Osteocyte (in vitro differentiated cells): ENCODE measurements at places on chromosomes 2 and 18. TPM values are rescaled to one million over a fixed set of nuclear protein-coding genes. Genes with fewer than 3 reads are reported as not detected.

DNA sequence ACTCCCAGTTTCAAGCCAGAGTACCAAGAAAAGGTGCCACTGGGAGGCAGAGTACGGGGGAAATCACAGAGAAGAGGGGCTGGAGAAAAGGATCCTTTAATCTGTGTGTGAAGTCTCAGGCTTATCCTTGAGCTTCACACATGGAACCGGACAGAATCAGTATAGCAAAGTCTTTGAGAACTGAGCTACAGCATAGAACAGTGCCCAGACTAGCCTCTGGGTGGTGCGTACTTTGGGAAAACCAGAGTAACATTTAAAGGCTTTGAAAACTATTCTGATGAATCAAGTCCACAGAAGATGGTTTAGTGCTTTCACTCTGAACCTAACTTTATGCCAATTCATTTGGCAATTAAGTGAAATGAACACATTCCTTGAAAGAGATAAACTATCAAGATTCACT, 83.1 kb downstream of the BABAM2 start:
- peaks cover 4% of the 10 kb centered on the region for H3K36me3 ChIP-seq
- H3K4me1 ChIP-seq: peaks cover 16% of the 10 kb centered on the region
- DNase-seq: no peak

ZAP70 gene
- total RNA-seq: 0.44 and 1.1 TPM in 2 replicates

GALR1 gene
- total RNA-seq: not detected in 2 replicates

RBKS gene
- total RNA-seq: 0.83 and 0.99 TPM in 2 replicates

DNA sequence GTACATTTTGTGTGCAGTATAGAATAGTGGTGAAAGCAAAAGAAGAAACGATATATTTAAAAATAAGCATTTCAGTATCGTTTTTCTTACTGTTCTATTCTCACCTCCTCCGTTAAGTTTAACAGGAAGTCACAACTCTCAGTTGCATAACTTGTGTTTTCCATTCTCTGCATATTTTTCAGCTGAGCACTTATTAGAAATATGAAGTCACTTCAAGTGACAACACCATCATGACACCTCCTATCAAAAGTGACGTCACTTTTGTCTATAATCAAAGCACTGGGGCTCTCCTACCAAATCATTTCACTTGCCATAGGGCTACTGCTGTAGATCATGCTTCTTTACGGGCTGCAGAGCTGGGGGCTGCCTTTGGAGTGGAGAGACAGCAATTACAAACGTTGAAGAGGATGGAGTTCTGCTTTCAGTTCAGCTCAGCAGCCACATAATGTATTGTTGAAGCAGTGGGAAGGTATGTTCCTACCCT, 36.3 kb downstream of the STAT4 start:
- no peak overlapping the region for H3K4me3 ChIP-seq
- H3K4me1 ChIP-seq: no peaks in the 10 kb centered on the region
- H3K27ac ChIP-seq: no peak overlapping the region
- no peaks in the 10 kb centered on the region for H3K36me3 ChIP-seq

EVA1A gene
- total RNA-seq: 30.7 and 33.5 TPM in 2 replicates

DNA sequence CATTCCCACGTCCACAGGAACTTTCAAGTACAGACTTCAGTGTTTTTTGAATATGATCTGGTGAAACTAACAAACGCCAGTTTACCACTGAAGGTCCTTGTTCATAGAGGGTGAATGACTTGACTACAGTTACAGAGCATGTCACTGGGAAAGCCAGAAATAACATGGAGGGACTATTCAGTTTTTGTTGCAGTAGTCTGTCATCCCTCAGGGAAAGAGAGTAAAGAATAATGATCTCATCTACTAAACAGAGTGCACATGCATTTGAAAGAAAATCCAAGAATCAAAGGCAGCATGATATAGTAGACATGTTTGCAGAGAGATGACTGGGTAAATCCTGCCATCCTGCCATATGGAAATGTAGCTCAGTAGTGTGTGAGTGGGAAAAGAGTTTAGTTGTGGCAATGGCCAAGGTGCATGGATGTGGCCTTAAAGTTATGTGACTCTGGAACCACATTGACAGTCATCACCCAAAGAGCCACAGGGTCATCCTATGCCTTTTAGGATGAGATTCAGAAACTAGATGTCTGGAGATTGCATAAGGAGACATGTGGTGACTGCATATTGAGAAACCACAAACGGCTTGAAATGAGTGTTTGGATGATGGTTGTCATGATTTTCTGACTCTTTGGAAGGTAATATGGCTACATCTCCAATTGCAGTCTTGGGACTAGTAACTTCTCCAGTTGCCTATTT, 125.3 kb upstream of the ZEB2 start:
- no peaks in the 10 kb centered on the region for H3K36me3 ChIP-seq
- H3K4me3 ChIP-seq: no peak overlapping the region
- no peak for DNase-seq
- peaks cover 17% of the 10 kb centered on the region for H3K4me1 ChIP-seq

DDX18 gene
- 42.3 and 49.4 TPM in 2 replicates for total RNA-seq

DNA sequence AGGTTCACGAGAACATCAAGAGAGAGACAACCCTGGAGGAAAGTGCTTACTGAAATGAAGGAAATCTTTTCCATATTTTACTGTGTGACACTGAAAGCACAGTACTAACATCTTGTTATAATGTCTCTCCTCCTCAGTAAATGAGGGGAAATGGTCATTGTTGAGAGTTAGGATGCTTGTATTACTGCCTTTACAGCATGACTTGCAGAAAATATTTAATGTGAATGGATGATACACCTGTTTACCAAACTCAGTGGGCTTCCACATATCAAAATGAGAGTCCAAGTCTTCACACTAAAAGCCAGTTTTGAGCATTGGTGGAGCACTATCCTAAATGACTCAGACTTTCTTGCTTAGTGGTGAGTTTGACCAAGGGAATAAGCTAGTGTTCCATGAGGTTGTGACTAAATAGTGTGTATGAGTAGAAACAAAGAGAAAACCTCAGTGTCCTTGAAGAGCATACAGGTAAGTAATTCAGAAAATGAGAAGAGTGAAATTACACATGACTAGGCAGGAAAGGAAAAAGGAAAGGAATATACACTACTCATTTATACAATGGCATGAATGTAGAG, 930.7 kb upstream of the CELF4 start:
- no peaks in the 10 kb centered on the region for H3K36me3 ChIP-seq
- H3K4me1 ChIP-seq: no peaks in the 10 kb centered on the region
- DNase-seq: no peak
- no peak overlapping the region for H3K27ac ChIP-seq
- H3K4me3 ChIP-seq: no peak overlapping the region

- no peaks in the 10 kb centered on the region for H3K27me3 ChIP-seq
- no peak for DNase-seq
Observed at GRCh38 chr2:190481339-190481738, 53.2 kb downstream of the NEMP2 start.

DNA sequence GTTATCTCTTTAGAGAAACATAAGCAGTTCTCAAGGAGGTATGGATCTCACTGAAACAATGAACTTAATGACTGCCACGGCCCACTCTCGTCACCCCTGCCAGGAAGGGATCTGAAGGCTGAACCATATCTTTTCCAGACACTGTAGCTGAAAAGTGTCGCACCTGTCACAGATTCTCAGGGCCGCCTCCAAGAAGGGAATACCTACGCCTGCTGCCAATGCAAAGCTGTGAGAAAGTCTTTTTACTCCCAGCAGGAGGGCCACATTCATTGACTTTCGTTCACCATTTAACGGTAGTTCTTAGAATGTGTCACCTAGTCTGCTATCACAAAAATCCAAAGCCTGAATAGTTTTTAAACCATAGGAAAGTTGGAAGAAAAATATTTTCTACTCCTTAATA, 66.7 kb upstream of the SH3BP4 start:
- no peak overlapping the region for H3K27ac ChIP-seq
- H3K36me3 ChIP-seq: peaks cover 3% of the 10 kb centered on the region
- DNase-seq: no peak
- H3K4me1 ChIP-seq: peaks cover 20% of the 10 kb centered on the region
- no peak overlapping the region for H3K4me3 ChIP-seq
- H3K27me3 ChIP-seq: no peaks in the 10 kb centered on the region

DNA sequence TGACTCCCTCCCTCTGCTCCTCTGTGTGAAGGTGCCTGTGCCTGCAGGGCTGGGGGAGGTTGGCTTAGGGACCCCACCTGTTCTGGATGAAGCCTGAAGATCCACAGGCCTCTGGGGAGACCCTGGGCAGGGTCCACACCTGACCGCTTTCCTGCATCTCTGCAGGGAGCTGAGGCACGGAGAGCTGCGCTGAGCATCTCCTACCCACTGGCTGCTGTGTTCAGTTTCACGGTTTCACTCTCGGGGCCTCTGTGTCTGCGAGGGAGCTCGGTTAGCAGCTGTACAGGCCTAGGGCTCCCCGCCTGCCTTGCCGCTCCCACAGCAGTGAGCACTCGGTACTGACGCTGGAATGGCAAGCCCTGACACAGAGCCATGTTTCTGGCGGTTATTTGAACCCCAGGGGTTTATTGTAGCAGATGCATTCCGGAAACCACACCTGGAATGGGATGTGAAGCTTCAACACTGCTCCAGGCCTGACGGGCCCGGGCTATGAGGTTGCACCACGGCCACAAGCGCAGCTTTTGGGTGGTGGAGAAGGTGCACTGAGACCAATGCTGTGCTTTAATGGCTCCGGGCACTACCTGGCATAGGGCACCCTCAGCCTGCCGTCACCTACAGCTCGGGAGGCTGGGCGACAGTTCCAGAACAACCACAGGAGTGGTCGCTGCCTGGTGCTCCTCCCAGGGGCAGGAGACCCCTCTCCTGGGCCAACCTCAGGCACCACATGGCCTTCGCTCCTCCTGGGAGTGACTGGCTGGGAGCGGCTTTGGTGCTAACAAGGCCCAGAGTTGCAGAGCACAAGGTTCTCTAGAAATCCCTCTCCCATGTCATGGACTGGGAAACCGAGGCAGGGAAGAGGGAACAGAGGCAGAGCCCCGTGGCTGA, 257.9 kb downstream of the NDUFA10 start:
- no peaks in the 10 kb centered on the region for H3K27me3 ChIP-seq
- no peak for DNase-seq
- no peak overlapping the region for H3K27ac ChIP-seq
- no peaks in the 10 kb centered on the region for H3K4me1 ChIP-seq
- H3K4me3 ChIP-seq: no peak overlapping the region
- peaks cover 3% of the 10 kb centered on the region for H3K36me3 ChIP-seq

CYS1 gene
- total RNA-seq: 5.1 and 5.5 TPM in 2 replicates

VIT gene
- total RNA-seq: 10.7 and 11.4 TPM in 2 replicates

DNA sequence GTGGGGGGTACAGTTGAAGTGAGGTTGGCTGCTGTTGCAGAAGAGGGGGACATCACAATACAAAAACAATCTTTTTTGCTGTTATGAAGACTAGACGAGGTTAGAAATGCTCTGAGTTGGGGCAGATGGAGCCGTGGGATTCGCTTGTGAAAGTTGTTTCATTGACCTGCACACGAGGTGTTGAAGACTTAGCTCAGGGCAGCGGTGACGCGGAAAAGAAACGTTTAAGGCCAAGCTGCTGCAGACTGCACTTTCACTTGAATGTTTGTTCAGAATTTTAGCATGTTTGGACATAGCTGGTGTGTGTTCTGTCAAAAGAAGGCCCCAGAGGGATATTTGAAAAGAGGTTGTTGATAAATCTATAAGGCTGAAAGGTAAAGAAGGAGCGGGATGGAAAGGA, 46.3 kb downstream of the MTCL1 start:
- H3K27ac ChIP-seq: peak overlapping the region; percentile 95
- H3K4me3 ChIP-seq: peak overlapping the region; percentile 42
- no peak for DNase-seq
- H3K36me3 ChIP-seq: peaks cover 11% of the 10 kb centered on the region
- H3K27me3 ChIP-seq: no peaks in the 10 kb centered on the region

DNA sequence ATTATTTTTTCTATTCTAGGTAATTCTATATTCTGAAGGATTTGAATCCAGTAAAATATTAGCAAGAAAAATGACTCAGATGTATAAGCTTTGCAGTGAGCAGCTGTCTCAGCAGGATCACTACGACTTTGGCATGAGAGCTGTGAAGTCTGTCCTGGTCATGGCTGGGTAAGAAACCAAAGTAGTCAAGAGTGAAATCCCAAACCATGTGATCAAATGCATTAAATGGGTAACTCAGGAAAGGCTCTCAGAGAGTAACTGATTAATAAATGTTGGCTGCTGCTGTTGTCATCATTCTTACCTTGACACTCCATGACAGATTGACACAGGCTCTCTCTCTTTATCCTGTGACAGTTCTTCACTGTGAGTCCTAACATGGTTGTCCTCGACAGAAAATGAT, 124.1 kb downstream of the DNAH6 start:
- no peak overlapping the region for H3K4me3 ChIP-seq
- no peak for DNase-seq
- H3K36me3 ChIP-seq: no peaks in the 10 kb centered on the region
- H3K4me1 ChIP-seq: no peaks in the 10 kb centered on the region

TEKT4 gene
- total RNA-seq: not detected in 2 replicates

DNA sequence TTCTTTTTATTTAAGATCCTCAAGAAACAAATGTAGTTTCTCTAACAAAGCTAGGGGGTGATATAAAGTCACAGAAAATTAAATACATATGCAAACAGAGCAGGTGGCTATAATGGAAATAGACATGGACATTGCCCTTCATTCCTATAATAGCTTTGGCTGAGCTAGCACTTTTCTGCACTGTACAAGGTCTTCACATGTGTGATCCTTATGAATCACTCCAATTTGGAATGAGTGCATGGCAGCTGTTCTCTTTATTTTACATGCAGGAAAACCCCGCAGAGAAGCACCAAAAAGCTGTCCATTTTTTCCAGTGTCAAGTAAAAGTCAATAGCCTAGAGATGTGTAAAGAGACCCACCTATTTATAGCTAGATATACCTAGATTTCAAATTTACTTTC, 747.4 kb upstream of the SLC8A1 start:
- H3K4me3 ChIP-seq: no peak overlapping the region
- no peaks in the 10 kb centered on the region for H3K36me3 ChIP-seq
- no peak for DNase-seq
- no peaks in the 10 kb centered on the region for H3K27me3 ChIP-seq
- no peak overlapping the region for H3K27ac ChIP-seq

DNA sequence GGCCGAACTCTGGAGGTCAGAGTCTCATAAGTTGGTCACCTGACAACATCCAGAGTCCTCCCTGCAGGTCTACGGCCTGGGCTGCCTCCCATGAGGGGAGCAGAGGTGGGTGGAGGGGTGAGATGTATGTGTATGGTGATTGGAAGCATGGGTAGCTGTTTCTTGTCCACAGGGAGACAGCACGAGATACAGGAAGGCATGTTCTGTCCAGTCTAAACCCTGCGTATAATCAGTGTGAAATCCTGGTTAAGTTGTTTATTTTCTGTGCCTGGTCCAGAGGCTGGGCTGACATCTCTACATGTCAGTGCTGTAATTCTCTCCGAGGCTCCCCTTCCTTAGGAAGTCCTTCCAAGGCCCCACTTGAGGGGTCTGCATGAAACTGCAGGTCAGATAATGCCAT, 8.9 kb downstream of the TOGARAM2 start:
- DNase-seq: no peak
- no peaks in the 10 kb centered on the region for H3K27me3 ChIP-seq
- H3K4me1 ChIP-seq: peaks cover 7% of the 10 kb centered on the region
- no peak overlapping the region for H3K27ac ChIP-seq
- H3K36me3 ChIP-seq: no peaks in the 10 kb centered on the region
- no peak overlapping the region for H3K4me3 ChIP-seq

DNA sequence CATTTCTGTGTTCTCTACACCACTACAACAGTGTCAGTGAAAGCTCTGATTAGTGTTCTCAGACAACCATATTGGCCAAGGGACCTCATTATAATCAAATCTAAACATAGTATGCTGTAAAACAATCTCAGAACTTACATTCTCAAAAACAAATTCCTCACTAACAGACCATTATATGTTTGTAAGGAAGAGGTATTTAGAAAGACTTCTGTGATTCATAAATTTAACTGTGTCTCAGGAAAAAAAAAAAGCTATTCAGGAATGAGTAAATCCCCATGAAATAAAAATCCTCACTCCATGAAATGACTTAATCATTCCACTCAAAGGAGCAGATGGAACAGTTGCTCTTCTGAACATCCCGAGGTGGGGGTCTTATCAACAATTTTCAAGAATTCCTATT, 413.0 kb downstream of the CDH2 start:
- H3K36me3 ChIP-seq: no peaks in the 10 kb centered on the region
- no peaks in the 10 kb centered on the region for H3K27me3 ChIP-seq
- no peak overlapping the region for H3K27ac ChIP-seq
- no peak for DNase-seq
- H3K4me1 ChIP-seq: peaks cover 1% of the 10 kb centered on the region

AAK1 gene
- 66.0 and 75.0 TPM in 2 replicates for total RNA-seq
